Spinal cord (tissue), 10 donors: ENCODE measurements at places on chromosomes 2 and 18. TPM values are rescaled to one million over a fixed set of nuclear protein-coding genes. Genes with fewer than 3 reads are reported as not detected.

- no peak overlapping the region for H3K27ac ChIP-seq
- H3K4me3 ChIP-seq, result no peak overlapping the region
- H3K27me3 ChIP-seq, result no peaks in the 10 kb centered on the region
These were observed 7.1 kb downstream of the RBM45 start for GRCh38 chr2:178119179-178119922.

GRCh38 chr18:2050702-2051201 is 520.6 kb downstream of the METTL4 start:
- no peak overlapping the region for H3K27ac ChIP-seq
- H3K27me3 ChIP-seq, result no peaks in the 10 kb centered on the region
- no peak for DNase-seq
- no peaks in the 10 kb centered on the region for H3K4me1 ChIP-seq
- H3K4me3 ChIP-seq, result no peak overlapping the region

- H3K27ac ChIP-seq, result no peak overlapping the region
- no peak overlapping the region for H3K4me3 ChIP-seq
- H3K4me1 ChIP-seq, result no peaks in the 10 kb centered on the region
- no peak for DNase-seq
These were observed 22.8 kb upstream of the DGKD start for GRCh38 chr2:233331536-233331935.

DNA sequence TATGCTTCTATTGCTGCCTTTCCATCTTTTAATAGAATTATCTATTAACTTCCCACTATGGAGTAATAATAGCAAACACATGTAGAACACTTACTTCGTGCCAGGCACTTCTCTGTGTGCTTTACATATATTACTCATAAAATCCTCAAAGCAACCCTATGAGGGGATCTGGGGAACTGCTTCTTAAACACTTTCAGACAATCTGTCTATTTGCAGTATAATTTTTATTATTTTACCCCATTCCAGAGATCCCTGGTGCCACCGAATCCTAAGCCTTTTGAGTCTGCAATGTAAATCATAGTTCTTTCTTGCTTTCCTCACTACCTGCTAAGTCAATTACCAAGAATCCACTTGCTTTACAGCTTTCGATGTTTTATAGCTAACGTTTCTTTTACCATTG is 25.6 kb upstream of the GCFC2 start:
- H3K36me3 ChIP-seq, result no peaks in the 10 kb centered on the region
- no peak overlapping the region for H3K27ac ChIP-seq
- H3K4me3 ChIP-seq, result no peak overlapping the region

- peaks cover 5% of the 10 kb centered on the region for H3K4me1 ChIP-seq
- H3K36me3 ChIP-seq, result no peaks in the 10 kb centered on the region
- no peak for DNase-seq
- H3K27ac ChIP-seq, result no peak overlapping the region
- no peaks in the 10 kb centered on the region for H3K27me3 ChIP-seq
These were observed 26.6 kb downstream of the TMEM18 start for GRCh38 chr2:650343-651310.

- no peaks in the 10 kb centered on the region for H3K27me3 ChIP-seq
- no peaks in the 10 kb centered on the region for H3K36me3 ChIP-seq
- peak; percentile 70 for DNase-seq
- H3K27ac ChIP-seq, result no peak overlapping the region
- H3K4me3 ChIP-seq, result no peak overlapping the region
These were observed 80.4 kb downstream of the MC4R start for GRCh38 chr18:60292186-60292585.

The SLC9A2 gene
- total RNA-seq, result 1.9 TPM

DNA sequence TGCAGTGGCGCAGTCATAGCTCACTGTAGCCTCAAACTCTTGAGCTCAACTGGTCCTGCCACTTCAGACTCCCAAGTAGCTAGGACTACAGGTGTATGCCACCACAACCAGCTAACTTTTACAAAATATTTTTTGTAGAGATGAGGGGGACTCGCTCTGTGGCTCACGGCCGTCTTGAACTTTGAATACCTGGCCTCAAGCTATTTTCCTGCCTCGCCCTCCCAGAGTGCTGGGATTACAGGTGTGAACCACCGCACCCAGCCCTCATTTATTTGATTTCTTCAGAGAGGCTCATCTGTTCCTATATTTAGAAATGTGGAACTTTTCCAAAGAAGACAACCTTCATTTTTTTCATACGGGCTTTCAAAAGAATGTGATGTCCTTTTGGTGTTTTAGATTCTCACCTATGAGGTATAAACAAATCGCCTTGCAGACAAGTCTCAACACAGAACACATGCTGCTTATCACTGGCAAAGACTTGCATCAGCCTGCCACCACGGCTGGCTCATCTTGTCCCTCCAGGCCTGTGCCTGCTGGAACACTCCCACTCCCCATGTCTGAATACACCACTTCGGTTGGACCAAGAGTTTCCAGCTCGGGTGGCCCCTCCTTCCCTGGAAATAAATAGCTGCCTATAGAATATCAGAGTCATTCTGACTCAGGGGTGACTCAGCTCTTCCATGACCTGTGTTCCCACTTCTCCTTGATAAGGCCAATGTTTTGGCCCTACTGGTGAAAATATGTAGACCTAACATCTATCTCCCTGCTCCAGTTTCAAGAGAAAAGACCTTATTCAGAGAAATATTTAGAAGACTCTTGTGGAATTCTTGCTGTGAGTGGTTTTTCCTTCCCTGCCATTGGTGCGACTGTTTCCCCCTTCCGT is 202.6 kb downstream of the TGIF1 start:
- H3K4me3 ChIP-seq, result no peak overlapping the region
- no peak for DNase-seq
- peak overlapping the region; percentile 29 for H3K27ac ChIP-seq
- H3K36me3 ChIP-seq, result no peaks in the 10 kb centered on the region
- no peaks in the 10 kb centered on the region for H3K27me3 ChIP-seq
- no peaks in the 10 kb centered on the region for H3K4me1 ChIP-seq

DNA sequence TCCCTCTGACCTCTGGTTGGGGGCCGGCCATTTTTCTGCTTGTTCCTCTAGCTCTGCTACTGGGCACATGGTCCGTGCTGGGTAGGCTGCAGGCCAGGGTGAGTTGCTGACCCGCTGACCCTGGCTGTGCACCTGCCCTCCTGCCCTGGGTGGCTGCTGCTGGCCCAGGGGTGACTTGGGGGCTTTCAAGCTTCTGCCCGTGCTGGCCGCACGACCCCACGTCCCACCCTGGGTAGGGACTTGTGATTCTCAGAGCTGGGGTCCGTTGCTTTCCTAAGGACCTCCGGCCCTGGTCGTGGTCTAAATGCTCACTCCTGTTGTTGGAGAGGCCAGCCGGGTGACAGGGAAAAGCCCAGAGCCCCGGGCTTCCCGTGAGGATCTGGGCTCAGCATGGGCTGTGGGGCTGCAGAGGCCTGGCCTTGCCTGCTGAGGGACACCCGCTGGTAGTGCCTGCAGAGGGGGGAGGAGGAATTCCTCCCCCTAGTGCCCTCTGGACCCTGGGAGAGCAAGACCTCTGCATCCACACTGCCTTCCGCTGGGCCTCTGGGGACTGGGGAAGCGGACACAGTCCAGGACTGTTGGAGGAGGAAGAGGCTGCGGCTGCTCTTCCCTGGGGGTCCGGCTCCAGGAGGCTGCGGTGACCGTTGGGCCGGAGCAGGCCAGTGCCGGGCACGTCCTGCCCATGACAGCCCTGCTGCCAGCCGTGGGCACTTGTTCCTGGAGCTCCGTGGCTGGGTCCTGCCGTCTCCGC is 6.3 kb upstream of the GAL3ST2 start:
- H3K27me3 ChIP-seq, result no peaks in the 10 kb centered on the region
- peaks cover 17% of the 10 kb centered on the region for H3K4me1 ChIP-seq

The PXDN gene
- 42.8 TPM for total RNA-seq

DNA sequence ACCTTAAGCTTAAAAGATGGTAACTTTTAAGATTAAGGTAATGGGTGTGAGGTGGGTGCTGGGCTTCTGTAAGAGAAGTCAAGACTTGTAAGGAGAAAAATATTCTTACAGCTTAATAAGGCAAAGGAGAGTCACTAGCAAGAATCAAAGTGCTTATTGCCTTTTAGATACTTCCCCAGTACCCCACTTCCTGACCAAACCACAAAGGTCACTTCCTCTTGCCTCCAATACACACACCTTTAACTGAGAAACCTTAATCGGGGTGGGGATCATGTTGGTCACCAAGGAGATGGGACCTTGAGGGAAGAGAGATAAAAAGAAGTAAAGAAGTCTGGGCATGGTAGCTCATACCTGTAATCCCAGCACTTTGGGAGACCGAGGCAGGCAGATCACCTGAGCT is 10.6 kb upstream of the ATG16L1 start:
- H3K4me1 ChIP-seq, result no peaks in the 10 kb centered on the region
- H3K36me3 ChIP-seq, result no peaks in the 10 kb centered on the region
- H3K27me3 ChIP-seq, result no peaks in the 10 kb centered on the region
- H3K4me3 ChIP-seq, result no peak overlapping the region

The CXCR4 gene
- 19.2 TPM for total RNA-seq

DNA sequence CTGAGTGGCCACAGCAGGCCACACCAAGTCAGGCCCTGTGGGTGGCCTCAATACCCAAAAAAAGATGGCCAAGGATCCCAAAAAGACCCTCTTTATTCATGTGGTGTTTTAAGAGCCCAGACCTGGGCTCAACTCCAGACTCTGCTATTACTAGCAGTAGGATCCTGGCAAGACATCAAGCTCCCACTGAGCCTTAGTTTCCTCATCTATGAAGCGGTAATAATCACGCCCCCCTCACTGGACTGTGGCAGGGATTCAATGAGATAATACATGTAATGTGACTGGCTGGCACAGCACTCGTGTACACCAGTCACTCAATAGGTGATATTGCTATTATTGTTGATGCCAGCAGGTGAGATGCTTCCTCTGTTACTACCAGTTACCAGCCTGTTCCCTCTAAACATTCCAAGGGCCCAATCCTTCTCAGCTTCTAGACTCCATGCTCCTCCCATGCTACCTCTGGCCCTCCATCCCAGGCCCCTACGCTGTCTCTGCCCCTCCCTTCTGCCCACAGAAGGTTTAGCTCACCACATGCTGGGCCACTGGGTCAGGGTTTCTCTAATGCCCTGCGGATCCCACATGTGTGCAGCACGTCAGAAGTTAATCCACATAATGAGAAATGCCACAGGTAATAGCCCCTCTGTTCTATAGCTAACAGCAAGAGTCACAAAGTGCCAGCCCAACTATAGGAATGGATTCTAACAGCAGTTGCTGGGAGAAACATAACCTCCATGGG is 51.2 kb downstream of the SLC4A5 start:
- no peak for DNase-seq
- H3K4me3 ChIP-seq, result no peak overlapping the region
- no peak overlapping the region for H3K27ac ChIP-seq
- H3K27me3 ChIP-seq, result no peaks in the 10 kb centered on the region
- H3K4me1 ChIP-seq, result no peaks in the 10 kb centered on the region

- H3K27me3 ChIP-seq, result no peaks in the 10 kb centered on the region
- no peaks in the 10 kb centered on the region for H3K36me3 ChIP-seq
- no peak overlapping the region for H3K27ac ChIP-seq
- H3K4me3 ChIP-seq, result peak overlapping the region; percentile 43
- peak; percentile 35 for DNase-seq
These were observed 191.8 kb downstream of the FTCDNL1 start for GRCh38 chr2:199659207-199659606.

The TSN gene
- total RNA-seq, result 64.7 TPM

- H3K27me3 ChIP-seq, result no peaks in the 10 kb centered on the region
- H3K4me3 ChIP-seq, result no peak overlapping the region
- peaks cover 25% of the 10 kb centered on the region for H3K4me1 ChIP-seq
- no peak overlapping the region for H3K27ac ChIP-seq
- H3K36me3 ChIP-seq, result peaks cover 16% of the 10 kb centered on the region
- DNase-seq, result no peak
These were observed 228.5 kb downstream of the ALPK2 start for GRCh38 chr18:58400331-58400870.
